Right renal cortex interstitium (tissue), 3 donors: ENCODE measurements at places on chromosomes 6 and 20.

- DNase-seq, result no peak
Observed at GRCh38 chr20:14193885-14194284, 143.5 kb downstream of the FLRT3 start.

- DNase-seq, result no peak
Observed at GRCh38 chr20:34420975-34421374, 57.9 kb downstream of the ITCH start.

DNA sequence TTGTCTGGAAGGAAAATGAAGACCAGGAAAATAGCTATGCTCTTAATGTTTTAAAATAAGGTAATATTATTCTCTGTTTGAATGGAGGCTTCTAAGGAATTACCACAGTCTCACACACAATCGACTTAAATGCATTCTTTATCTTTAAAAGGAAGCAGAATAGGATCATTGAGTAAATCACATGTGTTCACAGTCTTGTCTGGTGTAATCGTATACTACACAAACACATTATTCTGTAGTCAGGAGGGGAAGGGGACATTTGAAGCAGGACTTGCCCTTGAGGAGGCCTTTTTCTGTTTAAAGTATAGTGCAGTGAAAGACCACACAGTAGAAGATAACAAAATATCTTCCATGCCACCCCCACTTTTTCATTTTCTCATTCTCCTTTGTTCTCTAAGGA is 20.6 kb upstream of the REV3L start:
- no peak for DNase-seq

GRCh38 chr6:74409447-74409846 is 713.4 kb downstream of the CD109 start:
- no peak for DNase-seq

DNA sequence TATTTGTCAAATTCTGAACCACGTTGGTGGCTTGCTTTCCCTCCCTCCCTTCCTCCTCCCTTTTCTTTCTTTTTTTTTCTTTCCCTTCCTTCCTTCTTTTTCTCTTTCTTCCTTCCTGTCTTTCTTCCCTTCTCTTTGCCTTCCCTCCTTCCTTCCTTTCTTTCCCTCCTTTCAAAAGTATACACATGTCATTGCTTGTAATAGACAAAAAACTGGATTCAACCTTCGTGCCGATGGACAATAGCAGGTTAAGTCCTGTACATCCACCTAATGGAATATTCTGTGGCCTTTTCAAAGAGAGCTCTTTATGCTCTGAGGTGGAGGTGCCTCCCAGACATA is 72.2 kb downstream of the BANF2 start:
- no peak for DNase-seq

DNA sequence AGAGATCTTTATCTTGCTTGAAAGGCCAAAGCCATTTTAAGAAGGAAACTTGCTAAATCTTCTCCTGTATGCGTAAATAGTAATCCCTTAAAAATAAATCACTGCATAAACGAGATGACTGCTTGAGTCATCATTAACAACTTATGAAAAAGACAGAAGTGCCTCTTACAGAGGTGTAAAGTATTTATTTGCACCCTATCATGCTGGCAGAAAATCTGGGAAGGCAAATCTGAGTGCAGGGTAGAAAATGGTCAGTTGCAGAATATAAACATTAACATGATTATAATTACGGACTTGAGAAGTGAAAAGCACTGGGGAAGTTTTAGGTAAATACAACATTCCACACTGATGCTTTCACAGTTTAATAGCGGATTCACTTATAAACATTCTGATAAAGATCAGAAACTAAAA is 67.5 kb upstream of the FBXO30 start:
- DNase-seq, result no peak

GRCh38 chr20:45092898-45093297 is 8.0 kb downstream of the KCNS1 start:
- no peak for DNase-seq

DNA sequence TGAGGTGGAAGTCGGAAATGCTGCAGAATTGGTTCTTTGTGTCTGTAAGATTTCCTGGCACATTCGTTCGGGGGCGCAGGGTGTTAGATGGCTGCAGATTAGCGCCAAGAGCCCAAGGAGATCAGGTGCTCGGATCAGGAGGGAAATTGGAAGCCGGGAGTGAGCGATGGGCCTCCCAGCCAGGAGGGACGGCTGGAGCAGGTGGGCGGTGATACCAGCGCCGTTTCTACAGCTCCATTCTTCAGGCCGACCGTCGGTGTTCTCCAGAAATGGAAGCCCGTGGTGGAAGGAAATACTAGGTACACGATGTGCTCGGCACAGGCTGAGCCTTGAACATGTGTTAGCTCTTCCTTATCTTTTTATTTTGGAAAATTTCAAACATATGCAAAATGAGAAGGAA is 6.5 kb downstream of the SIRPA start:
- no peak for DNase-seq

DNA sequence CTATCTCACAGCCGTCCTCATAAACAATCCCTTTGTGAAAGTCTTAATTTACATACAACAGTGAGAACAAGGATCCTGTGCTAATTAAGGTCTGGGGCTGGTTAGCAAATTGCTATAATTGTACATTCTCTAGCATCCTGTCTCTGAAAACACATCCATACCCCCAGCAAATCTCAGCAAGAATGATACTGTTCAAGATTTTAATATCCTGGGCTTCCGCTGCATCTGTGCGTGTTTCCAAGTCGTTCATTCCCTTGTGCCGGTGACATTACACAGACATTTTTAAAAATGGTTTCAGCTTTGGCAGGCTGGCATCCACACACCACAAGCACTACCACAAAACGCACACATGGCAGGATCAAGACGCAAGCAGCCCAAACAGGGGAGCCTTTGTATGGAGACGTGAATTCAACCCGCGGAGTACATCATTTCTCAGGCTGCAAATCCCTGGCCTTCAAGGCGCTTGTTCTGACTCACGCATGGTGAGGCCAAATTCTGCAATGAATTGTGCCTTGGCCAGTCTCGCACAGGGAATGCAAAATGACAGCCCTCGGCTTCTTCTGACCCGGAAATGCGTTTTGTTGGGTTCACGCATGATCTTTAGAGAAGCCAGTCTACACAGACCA is 20.3 kb downstream of the ZMYND8 start:
- DNase-seq, result no peak

- no peak for DNase-seq
Observed at GRCh38 chr6:34374069-34374468, 18.4 kb downstream of the NUDT3 start.

DNA sequence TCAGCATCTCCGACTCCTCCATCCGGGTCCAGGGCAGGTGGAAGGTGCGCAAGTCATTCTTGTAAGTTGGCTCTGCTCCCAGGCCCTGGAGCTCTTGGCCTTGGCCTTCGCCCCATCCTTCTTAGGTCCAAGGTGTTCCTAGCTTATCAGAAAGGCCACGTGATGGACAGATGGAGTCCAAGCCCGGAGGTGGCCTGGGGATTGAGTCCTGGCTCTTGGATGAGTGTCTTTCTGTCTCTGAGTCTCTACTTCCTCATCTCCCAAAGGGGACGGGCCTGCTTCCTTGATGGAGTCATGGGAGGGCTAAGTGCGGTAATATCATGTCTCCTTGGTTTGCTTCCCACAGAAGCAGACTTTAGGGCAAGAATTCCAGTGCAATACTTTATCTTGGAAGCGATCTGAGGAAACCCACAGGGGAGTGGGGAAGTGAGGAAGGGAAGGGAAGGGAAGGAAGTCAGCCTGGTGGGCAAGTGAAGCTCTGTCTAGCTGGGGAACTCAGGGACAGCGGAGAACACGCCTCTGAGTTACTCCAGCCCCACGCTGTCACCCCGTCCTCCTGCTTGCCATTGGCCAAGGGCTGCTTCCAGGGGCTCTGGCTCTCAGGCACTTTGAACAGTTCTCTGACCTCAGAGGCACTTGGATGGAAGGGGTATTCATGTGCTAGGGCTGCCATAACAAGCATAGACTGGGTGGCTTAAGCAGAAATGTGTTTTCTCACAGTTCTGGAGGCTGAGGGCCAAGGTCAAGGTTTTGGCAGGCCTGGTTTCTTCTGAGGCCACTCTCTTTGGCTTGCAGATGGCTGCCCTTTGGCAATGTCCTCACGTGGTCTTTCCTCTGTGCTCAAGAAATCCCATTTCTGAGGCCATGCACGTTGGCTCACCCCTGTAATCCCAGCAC is 4.8 kb downstream of the LBP start:
- no peak for DNase-seq
